Activated naive CD8-positive, alpha-beta T cell treated with anti-CD3 and anti-CD28 coated beads, Interleukin-2, amount 10 ng/mL, durations not matched to agents 7 days and 5 days (primary cell): ENCODE measurements at places on chromosomes 12 and 14. TPM values are rescaled to one million over a fixed set of nuclear protein-coding genes. Genes with fewer than 3 reads are reported as not detected.

The ANAPC7 gene
- 63.0 TPM for total RNA-seq

The CYP46A1 gene
- total RNA-seq, result 0.33 TPM

The INHBE gene
- not detected for total RNA-seq

The RNFT2 gene
- 11.4 TPM for total RNA-seq

The SLC24A4 gene
- not detected for total RNA-seq

The DNAJC22 gene
- total RNA-seq, result 0.11 TPM

The NUDT14 gene
- 23.3 TPM for total RNA-seq

The NIN gene
- total RNA-seq, result 113 TPM

The LAG3 gene
- total RNA-seq, result 46.6 TPM
